ENCODE measurements at places on chromosomes 13 and 19. TPM values are rescaled to one million over a fixed set of nuclear protein-coding genes. Genes with fewer than 3 reads are reported as not detected.

GRCh38 chr13:99922631-99923404 lies 48.7 kb downstream of the ZIC5 start:
- DNase-seq, result peak; percentile 17

DNA sequence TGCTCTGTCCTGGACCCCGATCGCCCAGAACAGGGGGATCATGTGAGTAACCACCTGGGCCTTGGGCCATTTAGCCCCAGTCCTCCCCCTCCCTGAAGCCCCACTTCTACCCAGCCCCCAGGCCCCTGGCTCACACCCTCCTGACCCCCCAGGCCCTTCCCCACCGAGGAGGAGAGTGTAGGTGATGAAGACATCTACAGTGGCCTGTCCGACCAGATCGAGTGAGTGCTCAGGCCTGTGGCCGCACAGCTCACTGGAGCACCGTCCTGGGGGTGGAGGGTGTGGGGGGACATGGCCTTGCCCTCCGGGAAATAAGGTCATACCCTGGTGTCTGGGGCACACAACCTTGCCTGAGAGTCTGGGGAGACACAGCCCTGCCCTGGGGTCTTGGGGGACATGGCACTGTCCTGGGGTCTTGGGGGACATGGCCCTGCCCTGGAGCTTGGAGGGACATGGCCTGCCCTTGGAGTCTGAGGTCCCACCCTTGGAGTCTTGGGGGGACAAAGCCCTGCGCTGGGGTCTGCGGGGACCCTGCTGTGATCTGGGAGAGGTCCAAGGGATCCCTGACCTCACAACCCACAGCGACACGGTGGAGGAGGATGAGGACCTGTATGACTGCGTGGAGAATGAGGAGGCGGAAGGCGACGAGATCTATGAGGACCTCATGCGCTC lies 49.3 kb downstream of the VAV1 start:
- no peak for DNase-seq

GRCh38 chr13:73943137-73943964 lies 190.9 kb downstream of the KLF12 start:
- DNase-seq, result no peak

GRCh38 chr19:30064771-30065494 lies 122.9 kb downstream of the URI1 start:
- no peak for DNase-seq

DNA sequence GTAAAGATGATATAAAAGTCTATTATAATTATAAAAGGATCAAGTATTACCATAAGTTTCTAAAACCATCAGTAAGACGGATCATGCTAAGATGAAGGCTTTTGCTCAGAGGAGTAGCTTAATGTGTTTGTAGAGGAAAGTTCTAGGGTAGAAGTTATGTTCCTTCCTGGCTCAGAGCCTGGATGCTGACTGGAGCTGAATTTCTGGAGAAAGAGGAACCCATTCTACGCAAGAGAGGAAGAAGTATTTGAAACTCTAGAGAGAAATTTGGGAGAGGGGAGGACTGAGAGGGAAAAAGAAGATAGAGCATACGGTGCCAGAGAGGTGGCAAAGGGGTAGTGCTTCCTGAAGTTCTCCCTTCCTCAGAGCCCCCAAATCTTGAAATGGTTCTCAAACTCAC lies 51.4 kb upstream of the SGCG start:
- DNase-seq, result no peak

The ZNF568 gene
- 10.5 TPM for total RNA-seq

DNA sequence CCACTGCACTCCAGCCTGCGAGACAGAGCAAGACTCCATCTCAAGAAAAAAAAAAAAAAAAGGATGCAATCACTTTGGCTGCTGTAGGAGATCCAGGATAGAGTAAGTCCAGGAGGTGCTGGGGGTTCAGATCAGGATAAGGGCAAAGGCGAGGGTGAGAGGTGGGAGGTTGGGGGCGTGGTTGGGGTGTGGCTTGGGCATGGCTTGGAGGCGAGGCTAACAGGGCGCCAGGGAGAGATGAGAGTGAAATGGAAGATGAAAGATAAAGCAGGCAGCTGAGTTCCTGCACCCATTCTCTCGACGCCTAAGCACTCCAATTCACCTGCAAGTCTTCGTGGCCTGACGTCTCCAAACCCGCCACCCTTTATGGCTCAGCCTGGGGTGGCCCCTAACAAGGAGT lies 25.0 kb upstream of the ZNRF4 start:
- no peak for DNase-seq

DNA sequence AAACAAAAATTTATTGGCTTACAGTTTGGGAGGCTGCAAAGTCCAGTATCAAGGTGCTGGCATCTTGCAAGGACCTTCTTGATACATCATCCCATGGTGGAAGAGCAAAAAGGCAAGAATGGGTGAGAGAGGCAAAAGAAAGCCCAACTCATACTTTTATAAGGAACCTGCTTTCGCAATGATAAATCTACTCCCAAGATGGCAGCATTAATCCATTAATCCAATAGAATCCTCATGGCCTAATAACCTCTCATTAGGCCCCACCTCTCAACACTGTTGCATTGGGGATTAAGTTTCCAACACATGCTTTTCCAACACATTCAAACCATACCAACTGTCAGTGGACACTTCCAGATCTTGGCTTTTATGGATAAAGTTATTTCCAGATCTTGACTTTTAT lies 48.7 kb upstream of the ZNF507 start:
- DNase-seq, result no peak

DNA sequence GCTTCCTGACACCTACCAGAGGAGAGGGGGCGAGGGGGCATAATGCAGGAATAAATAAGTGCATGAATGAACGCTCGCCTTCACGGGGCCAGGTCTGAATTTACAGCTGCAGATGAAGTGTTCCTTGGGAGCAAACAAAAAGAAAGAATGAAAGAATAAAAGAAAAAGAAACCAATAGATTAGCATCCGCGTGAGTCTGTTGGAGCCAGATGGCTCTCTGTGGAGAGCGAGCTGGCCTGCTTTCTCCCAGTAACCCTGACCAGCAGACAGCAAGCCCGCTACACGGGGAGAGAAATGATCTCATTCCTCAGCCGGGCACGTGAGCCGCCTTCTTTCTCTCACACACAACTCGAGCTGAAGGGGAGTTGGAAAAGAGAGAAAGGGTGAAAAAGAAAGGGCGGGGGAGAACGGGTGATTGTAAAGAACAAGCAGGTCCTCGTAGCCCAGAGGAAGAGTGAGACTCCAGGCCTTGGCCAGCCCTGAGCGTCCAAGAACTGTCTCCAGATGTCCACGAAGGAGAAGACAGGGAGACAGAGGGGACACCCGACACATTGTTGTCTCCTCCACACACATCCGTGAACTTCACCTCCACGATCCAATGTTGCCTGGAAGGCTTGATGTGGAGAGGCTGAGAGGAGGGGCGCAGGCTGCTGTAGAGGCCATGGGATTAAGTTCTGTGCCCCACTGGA lies 81.4 kb downstream of the RNASEH2B start:
- peak; percentile 3 for DNase-seq

DNA sequence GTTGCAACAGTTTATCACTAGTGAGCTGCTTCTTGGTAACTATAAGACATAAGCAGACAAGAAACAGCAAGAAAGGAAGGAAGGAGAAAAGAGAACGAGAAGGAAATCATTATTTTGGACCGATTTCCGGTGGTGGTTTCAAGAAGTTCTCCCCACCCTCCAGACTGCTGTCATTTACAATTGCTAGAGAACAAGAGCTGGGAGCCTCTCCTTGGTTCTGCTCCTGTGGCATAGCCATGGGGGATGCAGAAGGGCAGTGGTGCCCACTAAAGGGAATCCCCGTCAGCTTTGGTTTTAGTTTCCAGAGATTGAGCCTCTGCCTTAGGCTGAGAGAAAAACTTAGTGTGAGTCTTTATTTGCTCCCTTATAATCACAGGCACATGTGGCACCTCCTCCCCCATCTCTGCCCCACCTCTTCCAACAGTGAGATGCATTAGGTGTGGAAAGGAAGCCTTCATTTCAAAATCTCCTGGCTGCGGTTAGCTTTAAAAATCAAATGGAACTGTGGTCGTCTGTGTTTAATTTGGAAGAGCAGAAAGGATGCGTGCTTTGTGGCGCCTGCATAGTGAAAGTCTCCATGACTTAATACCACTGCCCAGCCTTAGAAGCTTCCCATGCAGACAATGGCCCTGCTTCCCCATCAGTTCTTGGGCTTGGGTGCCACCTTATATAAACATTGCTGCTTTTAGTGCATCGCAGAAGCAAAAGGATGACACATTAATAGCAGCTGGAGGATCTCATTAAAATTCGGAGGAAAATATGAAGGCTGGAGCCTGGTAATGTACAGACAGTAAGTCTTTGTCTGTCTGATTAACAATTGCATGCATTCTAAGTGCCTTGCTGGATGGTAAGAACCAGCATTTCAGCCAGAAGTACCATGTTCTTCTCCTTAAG lies 25.0 kb downstream of the LRCH1 start:
- peak; percentile 65 for DNase-seq

DNA sequence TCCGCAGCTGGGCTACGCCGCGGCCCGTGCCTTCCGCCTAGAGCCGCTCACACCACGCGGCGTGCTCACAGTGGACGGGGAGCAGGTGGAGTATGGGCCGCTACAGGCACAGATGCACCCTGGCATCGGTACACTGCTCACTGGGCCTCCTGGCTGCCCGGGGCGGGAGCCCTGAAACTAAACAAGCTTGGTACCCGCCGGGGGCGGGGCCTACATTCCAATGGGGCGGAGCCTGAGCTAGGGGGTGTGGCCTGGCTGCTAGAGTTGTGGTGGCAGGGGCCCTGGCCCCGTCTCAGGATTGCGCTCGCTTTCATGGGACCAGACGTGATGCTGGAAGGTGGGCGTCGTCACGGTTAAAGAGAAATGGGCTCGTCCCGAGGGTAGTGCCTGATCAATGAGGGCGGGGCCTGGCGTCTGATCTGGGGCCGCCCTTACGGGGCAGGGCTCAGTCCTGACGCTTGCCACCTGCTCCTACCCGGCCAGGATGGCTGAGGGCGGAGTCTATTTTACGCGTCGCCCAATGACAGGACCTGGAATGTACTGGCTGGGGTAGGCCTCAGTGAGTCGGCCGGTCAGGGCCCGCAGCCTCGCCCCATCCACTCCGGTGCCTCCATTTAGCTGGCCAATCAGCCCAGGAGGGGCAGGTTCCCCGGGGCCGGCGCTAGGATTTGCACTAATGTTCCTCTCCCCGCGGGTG lies 7.4 kb downstream of the DBP start:
- no peak for DNase-seq

DNA sequence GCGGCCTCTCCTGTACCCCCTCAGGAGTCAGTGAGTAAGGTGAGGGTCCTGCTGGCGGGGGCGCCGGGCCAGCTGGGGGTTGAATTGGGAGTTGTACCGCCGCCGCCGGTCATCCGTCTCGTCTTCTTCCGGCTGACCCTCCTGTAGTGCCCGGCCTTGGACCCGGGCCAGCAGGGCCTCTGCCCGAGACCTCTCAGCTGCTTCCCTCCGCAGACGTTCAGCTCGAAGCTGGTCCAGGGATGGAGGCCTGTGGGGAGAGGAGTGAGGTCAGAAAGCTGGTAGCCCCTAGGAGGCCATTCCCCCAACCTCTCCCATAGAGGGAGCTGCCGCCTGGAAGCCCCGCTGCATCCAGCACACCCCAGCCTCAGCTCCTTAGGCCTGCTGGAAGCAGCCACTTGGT lies 3.8 kb downstream of the LENG1 start:
- DNase-seq, result no peak

GRCh38 chr13:20824762-20825476 lies 51.2 kb upstream of the EEF1AKMT1 start:
- no peak for DNase-seq

DNA sequence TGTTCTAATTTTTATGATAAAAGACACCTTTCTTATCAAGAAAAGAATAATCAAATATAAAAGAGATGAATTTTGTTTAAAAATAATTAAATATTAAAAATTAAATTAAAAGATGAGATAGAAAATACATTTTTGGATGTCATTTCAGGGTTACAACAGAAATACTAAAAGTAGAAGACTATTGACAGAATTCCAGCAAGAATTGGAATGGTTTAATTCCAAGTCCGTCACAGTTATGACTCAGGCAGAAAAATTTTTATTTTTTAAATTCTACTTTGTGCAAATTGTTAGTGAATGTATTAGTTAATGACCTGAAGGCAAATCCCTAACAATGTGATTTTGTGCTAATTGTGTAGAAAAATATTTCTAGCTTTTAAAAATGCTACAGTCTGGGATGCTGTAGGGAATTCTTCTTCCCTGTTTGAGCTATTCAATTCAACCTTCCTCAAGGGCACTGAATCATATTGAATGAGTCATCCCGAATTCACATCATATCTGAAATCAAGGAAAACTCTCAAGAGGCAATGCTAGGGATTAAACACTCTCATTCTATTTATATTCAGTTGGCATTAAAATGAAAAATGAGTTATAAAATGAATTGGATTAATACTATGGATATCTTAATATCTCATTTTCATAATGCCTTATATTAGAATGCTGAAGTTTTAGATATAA lies 633.5 kb upstream of the ATXN8OS start:
- peak; percentile 0 for DNase-seq

- DNase-seq, result peak; percentile 38
Observed at GRCh38 chr13:95624020-95624419, 20.5 kb downstream of the DZIP1 start.

DNA sequence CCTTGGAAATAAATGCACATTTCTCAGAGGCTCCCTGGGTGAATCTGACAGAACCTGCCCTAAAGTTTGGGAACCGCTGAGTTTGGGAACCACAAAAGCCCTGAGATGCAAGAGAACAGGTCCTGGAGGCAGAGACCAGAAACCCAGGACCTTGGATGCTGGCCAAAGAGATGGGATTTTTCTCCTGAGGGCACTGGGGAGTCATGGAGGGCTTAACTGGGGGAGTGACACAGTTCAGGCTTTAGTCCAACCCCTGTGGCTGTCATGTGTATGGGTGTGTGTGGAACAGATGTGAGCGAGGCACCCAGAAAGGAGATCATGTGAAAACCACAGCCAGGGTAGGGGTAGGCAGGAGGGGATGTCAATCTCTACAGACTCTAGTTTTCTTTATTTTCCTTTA lies 3.9 kb upstream of the NCCRP1 start:
- DNase-seq, result peak; percentile 36

- no peak for DNase-seq
Observed at GRCh38 chr19:41500443-41500842, 57.5 kb downstream of the ERICH4 start.

The SYNE4 gene
- not detected for total RNA-seq

The ARHGAP45 gene
- 1.3 TPM for total RNA-seq

GRCh38 chr13:94546061-94546839 lies 49.7 kb downstream of the TGDS start:
- DNase-seq, result no peak

All from RPMI7951 (cell line).